GM03348 (cell line): ENCODE measurements at places on chromosomes 3 and 15.

- no peak for DNase-seq
These were observed 451.7 kb downstream of the PYDC2 start for GRCh38 chr3:191912616-191913204.

- peak; percentile 30 for DNase-seq
These were observed 52.4 kb downstream of the COPS2 start for GRCh38 chr15:49103002-49103401.

- no peak for DNase-seq
These were observed 38.7 kb downstream of the SPINK8 start for GRCh38 chr3:48294611-48295263.

DNA sequence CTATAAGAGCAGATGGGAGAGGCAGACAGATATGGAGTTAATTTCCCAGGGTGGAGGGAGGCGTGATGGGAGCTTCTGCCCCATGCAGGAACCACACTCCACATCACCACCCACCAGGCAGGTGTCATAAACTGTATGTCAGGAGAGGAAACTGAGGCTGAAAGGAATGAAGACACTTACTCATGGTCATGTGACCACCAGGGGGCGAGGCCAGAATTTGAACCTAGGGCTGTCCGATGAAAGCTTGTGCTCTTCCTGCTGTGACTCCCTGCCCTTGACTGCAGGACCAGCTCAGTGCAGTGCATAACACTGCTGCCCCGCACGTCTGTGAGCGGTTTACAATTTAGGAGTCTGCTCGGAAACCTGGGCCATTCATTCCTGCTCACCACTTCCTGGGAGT lies 28.8 kb downstream of the NUP210 start:
- no peak for DNase-seq

DNA sequence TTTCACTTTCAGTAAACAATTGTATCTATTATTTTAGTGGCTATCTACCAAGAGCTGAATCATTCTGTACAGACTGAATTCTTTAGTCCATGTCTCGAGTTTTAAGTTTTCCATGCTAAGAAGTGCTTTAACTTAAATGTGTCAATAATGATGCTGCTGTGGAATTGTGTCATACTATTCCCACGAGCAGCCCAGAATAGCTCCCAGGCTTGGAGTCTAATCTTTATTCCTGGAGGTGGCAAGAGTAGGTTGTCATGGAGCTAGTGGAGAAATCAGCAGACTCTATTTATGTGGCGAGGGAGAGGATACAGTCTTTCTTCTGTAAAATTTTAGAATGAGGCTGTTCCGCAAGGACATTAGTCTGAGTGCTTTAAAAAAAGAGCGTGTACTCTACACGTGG lies 207.2 kb downstream of the ROBO2 start:
- no peak for DNase-seq

DNA sequence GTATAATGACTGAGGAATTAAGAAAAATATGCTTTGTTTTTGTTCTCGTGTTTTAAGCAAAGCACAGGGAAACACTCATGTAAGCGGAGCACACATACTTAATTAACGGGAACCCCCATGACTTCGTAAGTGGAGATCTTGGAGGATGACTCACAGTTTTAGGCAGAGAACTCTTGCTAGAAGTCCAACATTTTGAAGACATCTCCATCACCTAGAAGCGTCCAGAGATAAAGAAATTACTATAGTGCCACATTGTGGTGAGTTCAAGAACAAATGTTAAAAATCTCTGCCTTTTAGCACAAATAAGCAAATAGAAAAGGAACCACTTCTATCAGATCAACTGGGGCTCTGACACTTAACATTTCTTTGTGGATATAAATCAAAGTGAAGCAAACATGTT lies 194.1 kb upstream of the ARHGEF26 start:
- peak; percentile 71 for DNase-seq

DNA sequence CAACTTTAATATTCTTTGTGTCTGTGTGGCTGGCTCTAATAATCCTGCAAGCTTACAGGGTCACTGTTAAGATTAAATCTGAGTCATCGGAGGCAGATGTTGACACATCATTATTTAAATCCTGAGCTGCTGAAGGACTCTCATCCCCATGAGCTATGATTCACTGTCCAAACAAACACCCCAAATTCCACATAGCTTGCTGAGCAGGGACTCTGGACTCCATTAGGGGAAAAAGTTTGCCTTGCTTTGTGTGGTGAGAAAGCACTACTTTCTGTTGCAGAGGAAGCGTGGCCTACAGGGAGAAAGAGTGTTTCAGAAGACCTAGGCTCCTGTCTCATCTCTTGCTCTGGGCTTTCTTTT lies 213.7 kb downstream of the PDCD6IP start:
- DNase-seq, result peak; percentile 90
